ENCODE measurements at places on chromosomes 1 and 21.
A peak's percentile ranks its signal among the peaks of the same experiment; 100 is the strongest.

GRCh38 chr21:36504067-36505058 is 24.4 kb upstream of the CLDN14 start:
- no peak for DNase-seq

DNA sequence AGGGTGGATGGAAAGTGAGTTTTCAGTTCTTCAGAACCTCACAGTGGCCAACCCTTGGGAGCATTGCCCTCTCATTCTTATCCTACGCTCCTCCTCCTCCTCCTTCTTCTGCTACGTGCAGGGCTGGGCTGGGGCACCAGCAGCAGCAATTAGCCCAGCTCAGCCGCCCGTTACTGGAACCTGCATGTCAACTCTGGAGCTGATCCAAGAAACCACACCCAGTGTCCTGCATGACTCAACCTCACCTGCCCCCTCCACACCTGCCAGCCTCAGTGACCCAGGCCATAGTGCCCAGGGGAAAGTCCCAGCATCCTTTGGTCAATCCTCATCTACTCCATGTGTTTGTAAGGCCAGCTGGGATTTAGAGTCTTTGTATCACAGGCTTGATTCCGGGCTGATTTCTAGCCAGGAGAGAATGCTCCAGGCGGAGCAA is 12.6 kb downstream of the ELF3 start:
- DNase-seq, result peak; percentile 58

DNA sequence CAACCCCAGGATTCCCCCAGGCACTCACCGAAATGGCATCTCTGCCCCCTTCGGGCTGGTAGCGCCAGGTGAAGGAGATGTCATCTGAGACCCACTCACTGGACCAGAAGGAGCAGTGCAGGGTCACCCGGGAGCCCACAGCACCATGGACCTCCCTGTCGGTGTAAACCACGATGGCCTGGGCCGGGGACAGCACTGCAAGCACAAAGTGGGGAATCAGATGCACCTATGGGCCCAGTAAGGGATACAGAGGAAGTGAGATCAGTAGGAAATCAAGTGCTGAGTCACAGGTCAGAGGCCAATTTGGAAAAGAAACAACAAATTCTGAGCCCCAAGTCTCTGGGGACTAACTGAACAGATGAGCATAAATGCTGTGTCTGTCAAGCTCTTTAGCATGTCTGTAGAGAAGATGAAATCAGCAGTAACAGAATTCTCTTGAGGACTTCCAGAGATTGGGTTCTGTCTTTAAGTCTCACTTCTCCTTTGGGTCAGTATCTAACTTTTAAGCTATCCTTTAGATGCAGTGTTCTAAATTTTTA is 2.5 kb downstream of the MPZ start:
- no peak for DNase-seq

GRCh38 chr1:235069176-235069575 is 59.5 kb downstream of the TOMM20 start:
- no peak for DNase-seq

GRCh38 chr21:38956521-38956855 is 150.8 kb downstream of the ETS2 start:
- no peak for DNase-seq

GRCh38 chr1:39890273-39890672 is 7.0 kb upstream of the TRIT1 start:
- DNase-seq, result no peak

GRCh38 chr1:13628711-13629110 is 45.1 kb downstream of the PDPN start:
- DNase-seq, result no peak

DNA sequence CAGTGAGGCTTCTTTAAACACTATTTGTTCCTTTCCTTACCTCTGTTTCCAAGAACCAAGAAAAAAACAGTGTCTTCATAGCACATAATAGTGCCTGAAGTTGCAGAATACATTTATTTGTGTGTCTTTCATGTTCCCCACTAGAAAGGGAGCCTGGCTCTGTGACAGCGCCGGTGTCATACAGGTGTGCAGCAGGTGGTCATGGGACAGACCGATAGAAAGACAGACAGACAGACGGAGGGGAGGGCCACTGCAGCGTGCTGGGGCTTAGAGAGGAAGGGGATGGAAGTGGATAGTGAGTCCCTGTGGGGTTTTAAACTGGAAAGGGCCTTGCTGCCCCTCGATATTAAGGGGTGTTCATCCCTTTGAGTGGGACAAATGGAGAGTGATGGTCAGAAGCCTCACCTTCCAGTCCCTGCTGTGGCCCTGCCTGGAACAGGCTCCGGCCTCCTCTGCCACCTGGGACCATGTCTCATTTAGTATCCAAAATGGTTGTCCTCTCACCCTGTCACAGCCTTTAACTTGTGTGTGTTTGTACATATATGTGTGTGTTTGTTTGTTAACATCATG is 152.9 kb downstream of the PGBD5 start:
- DNase-seq, result no peak

- DNase-seq, result no peak
Measured at GRCh38 chr1:4745560-4745959, 91.2 kb downstream of the AJAP1 start.

DNA sequence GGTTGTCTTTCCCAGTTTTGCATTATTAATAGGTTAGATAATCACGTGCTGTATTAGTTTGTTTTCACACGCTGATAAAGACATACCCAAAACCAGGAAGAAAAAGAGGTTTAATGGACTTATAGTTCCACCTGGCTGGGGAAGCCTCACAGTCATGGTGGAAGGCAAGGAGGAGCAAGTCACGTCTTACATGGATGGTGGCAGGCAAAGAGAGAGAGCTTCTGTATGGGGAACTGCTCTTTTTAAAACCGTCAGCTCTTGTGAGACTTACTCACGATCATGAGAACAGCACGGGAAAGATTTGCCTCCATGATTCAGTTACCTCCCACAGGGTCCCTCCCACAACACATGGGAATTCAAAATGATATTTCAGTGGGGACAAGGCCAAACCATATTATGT is 2.3 kb upstream of the VCAM1 start:
- DNase-seq, result no peak

GRCh38 chr21:43613755-43614638 is 45.3 kb downstream of the HSF2BP start:
- DNase-seq, result no peak

GRCh38 chr1:231236208-231236591 is 4.8 kb upstream of the GNPAT start:
- DNase-seq, result no peak

GRCh38 chr1:117591252-117591651 is 14.6 kb upstream of the TENT5C start:
- DNase-seq, result no peak

- DNase-seq, result no peak
Measured at GRCh38 chr1:40880813-40881549, 18.8 kb upstream of the CITED4 start.

GRCh38 chr1:27517301-27517700 is 27.3 kb upstream of the WASF2 start:
- no peak for DNase-seq

DNA sequence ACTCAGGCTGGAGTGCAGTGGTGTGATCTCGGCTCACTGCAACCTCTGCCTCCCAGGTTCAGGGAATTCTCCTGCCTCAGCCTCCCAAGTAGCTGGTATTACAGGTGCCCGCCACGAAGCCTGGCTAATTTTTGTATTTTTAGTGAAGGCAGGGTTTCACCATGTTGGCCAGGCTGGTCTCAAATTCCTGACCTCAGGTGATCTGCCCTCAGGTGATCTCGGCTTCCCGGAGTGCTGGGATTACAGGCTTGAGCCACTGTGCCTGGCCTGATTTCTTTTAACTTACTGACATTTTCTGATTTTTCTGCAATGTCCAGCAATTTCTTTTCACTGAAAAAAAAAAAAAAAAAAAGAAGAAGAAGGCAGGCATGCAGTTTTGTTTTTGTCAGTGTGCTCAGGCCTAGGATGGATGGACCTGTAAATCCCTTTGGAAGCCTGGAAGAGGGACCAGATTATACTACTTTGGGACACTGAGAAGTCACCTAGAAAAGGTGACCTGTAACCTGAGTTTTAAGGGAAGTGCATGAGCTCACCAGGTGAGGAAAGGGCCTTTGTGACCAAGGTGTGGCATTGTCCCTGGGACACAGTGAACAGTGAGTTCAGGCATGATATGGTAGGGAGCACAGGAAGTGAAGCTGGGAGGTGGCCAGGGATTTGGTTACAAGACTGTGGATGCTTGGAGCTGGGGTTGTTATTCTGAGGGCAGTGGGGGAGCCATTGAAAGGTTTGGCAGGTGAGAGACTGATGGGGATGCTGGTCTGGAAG is 2.7 kb upstream of the TMEM61 start:
- DNase-seq, result no peak

DNA sequence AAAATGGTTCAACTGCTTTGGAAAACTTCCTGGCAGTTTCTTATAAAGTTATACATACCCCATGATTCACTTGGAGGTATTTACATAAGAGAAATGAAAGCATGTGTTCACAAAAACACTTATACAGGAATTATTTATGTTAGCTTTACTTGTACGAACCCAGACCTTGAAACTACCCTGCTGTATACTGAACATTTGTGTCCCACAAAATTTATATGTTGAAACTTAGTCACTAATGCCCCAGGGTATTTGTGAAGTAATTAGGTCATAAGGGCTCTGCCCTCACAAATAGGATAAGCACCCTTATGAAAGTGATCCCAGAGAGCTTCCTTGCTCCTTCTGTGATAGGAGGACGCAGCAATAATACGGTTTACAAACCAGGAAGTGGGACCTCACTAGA is 42.7 kb upstream of the B3GALT2 start:
- DNase-seq, result no peak

DNA sequence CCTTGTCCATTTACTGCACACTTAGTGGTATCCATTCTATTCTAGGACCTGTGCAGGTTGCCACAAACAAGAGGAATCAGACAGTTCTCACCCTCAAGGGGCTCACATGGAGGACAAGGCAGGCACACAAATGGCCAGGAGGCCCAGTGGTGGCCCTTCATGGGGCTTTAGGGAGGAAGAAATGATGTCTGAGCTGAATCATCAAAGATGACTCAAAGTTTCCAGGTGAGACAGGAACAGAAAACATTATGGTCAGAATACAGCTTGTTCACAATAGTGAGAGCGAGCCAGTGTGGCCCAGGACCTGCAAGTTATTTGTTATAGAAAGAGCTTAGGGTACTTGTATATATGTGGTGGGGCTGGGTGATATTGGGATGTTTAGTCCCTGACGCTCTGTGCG is 26.4 kb downstream of the SHISAL2A start:
- DNase-seq, result no peak

DNA sequence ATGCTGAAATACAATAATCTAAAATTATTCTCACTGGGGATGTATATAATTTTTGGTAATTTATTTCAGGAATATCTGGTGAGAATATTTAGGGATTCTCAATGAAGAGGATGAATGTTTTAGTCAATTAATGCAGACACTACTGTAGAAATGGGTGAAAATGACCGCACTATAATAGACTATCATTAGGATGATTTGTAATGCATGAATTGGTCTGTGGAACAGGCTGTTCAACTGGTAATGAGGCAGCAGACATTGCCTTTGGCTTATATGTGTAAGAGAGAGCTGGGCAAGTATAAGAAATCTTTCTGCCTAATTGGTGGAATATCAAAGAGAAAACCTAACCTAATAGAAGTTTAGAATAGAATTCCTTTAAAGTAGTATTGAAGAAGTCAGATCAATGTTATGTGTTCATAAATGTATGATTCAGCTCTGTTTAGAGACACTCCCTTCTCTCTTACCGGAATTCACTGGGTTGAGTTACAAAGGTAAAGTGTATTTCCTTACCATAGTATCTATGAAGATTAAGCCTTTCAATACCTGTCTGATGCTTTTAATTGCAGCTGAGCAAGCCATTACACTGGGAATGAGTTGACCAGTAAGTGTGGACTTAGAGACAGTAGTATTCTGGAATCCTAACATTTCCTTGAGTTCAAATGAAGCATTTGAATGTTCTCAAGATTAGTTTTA is 274.5 kb downstream of the S1PR1 start:
- DNase-seq, result no peak

GRCh38 chr1:12495725-12496124 is 122.3 kb downstream of the DHRS3 start:
- no peak for DNase-seq

- no peak for DNase-seq
Measured at GRCh38 chr1:43850591-43851233, 82.9 kb upstream of the ARTN start.

- DNase-seq, result no peak
Measured at GRCh38 chr21:24096651-24097050, 1510.6 kb downstream of the MRPL39 start.

DNA sequence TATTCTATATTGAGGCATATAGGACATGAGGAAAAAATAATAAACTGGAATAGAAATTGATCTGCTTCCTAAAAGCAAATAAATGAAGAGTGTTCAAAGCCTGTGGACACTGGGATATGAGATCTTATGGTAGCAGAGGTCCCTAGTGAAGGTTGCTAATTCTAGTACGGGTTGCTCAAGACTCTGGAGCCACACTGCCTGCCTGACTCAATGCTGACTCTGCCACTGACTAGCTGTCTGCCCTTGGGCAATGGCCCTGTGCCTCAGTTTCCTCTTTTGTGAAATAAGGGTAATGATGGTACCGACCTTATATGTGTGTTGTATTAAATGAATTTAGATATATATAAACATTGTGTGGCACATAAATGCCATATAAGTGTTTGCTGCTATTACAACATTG is 59.0 kb upstream of the C1orf53 start:
- no peak for DNase-seq

DNA sequence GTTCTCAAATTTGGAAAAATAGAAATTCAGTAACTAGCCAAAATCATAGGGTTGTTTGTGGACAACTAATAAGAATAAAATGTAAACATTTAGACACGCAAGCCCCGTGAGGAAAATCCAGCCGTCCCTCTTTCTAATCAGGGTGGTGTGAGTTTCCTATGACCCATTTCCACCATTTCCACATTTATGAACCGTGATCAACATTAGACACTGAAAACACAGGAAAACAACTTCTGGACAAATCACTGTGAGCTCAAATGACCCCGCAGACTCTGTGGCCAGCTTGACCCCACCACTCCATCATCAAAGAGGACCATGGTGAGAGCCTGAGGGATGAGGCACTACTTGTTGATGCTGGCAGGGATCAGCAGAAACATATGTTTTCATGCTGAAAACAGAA is 101.0 kb downstream of the SIM2 start:
- DNase-seq, result no peak

Measured in NCI-H1436 treated with DMSO at 0.1 percent for 48 hours (cell line).